ENCODE measurements at places on chromosomes 7 and 10.

DNA sequence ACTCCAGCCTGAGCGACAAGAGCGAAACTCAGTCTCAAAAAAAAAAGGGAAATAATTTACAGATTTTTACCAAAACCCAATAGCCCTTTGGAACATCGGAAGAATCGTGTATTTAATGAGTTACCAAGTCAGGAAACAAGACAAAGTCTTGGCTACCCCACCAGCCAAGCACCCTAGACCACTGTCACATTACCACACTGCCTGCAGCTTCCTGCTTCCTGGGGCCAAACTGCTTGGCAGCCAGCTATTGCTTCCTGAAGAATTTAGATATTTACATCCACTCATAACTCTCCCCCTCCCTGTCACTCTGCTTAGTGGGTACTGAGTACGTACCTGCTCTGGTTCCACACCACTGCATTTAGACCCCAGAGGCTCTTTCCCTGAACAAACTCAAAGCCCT lies 14.1 kb upstream of the TNPO3 start:
- no peak for DNase-seq

DNA sequence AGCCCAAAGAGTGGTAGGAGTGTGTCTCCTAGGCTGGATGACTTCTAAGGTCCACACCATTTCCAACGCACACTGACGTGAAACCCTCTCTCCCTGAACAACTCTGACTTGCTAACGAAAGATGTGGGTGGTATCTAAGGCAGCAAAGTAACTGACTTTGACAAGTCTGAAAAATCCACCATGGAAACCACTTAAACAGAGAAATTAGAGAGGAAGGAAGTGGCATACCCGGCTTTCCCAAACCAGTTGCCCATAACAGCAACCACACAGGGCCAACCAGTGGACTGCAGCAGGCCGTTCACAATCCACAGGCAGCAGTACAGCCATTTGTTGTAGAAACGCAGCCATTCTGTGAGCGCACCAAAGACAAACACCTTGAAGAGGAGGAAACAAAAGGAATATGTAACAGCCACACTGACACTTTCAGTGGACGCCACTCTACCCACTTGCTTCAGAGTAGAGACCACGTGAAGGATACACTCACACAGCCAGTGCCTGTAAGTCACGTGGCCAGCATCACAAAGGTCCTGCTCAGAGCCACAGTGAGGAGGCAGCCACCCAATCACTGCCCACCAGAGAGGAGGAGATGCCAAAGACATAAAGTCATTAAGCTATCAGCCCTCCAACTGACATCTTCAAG lies 39.8 kb downstream of the SLC37A3 start:
- DNase-seq, result no peak

- DNase-seq, result no peak
Measured at GRCh38 chr10:51109801-51110533, 35.7 kb downstream of the PRKG1 start.

DNA sequence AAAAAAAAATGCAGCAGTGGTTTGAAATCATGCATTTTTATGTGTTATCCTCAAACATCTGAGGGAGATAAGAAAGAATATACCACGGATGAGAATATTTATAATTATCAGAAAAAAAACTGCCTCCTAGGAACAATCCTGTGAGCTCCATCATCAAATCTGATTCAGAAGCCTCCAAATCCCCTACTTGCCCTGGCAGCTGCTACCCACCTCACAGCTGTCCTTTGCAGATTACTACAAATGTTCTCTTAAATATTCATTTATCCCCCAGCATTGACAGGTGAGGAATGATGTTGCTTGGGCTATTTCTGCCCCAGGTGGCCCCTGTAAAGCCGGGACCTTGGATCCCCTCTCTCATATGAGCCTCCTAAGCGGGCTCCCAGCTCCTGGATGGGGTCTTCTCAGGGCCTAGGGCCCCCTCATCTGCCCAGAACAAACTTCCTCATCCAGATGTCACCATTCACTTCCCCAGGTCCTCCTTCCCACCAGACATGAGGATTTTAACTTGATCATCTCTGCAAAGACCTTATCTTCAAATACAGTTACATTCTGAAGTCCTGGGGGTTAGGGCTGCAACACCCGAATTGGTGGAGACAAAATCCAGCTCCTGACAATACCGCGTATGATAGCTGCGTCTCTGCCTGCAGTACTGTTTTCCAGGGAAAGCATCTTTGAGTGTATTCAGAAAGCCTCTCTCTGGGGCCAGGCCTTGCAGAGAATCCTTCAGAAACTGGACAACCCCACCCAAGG lies 81.9 kb upstream of the INSIG1 start:
- no peak for DNase-seq

DNA sequence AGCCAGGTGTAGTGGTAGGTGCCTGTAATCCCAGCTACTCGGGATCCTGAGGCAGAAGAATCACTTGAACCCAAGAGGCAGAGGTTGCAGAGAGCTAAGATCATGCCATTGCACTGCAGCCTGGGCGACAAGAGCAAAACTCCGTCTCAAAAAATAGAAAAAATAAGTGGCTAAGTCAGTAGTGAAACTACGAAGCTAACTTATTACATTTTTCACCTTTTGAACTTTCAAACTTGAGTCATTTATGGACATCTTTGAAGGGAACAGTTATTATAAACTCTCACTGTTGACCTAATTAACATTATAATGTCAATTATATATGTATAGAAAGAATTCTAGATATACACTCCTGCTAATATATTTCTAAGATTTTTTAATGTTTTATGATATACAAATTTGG lies 541.5 kb upstream of the C7orf33 start:
- no peak for DNase-seq

- no peak for DNase-seq
Measured at GRCh38 chr7:74379938-74380337, 73.8 kb upstream of the GTF2IRD1 start.
